K562 (cell line): ENCODE measurements at places on chromosomes 6 and 20.

GRCh38 chr6:52162940-52163908 lies 23.0 kb upstream of the IL17A start:
- no peak for DNase-seq

DNA sequence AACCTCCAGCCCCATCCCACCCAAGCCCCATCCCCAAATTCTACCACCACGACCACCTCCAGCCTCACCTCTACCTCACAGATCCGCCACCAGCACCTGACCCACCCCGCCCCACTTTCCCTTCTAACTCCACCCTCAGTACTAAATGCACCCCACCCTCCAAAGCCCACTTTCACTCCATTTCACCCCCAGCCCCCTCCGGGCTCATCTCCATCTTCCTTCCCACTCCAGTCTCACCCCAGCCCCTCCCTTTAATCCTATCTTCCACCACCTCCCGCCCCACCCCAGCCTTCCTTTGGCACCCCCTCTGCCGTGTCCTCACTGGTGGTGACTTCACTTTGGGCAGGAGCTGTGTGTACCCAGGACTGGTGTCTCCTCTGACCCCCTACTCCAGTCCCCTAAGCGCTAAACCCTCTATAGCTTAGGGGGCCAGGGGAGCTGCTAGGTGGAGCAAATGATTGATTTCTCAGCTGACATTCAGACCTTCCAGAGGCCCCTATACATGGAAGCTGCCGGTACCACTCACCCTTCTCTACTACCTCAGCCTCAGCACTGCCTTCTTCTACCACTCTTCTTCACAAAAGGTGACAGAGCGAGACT lies 2.8 kb upstream of the NSFL1C start:
- DNase-seq, result no peak

DNA sequence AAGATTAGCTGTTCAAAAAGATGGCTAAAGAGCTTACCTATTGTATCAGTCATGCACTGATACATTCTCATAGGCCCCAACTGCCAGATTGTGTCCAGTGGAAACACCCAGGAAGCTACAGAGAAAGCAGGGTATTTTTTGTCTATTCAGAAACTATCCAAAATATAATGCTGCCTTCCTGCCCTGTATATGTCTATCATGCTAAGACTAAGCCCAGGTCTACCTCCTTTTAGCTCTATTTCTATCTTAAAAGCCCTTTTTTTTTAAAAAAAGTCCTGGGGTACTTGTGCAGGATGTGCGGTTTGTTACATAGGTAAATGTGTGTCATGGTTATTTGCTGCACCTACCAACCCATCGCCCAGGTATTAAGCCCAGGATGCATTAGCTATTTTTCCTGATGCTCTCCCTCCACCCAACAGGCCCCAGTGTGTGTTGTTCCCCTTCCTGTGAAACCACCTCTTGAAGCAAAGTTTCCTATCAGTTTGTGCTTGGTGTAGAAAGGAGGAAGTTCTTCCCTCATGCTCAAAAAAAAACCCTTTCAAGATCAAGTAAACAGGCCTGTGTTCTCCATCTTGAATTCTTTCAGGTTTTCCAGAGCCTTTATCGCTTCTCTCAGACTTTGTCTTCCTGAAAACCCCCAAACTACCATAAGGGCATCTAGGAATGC lies 514 bp downstream of the DEFB129 start:
- no peak for DNase-seq

DNA sequence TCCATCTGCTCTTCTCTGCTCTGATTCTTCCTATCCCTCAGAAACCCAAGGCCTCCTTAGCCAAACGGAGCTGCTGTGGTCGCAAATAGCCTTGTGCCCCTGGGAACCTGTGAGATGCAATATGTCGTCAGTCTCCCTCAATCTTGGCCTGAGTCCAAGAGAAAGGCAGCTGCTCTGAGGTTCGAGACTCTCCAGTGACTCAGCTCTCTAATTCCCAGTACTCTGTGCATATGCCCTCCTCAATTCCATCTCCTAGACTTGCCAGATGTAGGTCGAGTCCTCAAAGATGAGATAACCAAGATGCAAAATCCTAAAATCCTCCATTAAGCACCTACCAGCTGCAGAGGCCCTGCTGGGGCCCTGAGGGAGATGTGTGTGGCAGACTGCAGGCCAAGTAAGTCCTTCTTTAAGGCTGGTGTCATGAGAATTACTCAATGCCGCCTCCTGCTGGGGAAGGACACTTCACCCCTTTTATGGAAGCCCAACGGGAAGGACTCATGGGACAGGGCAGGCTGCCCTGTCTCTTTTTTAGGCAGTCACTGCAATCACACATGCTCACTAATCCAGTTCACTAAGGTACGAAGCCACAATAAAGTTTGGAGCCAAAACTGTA lies 28.5 kb downstream of the C6orf15 start:
- peak; percentile 72 for DNase-seq

GRCh38 chr6:4472222-4472621 lies 304.0 kb upstream of the CDYL start:
- no peak for DNase-seq

DNA sequence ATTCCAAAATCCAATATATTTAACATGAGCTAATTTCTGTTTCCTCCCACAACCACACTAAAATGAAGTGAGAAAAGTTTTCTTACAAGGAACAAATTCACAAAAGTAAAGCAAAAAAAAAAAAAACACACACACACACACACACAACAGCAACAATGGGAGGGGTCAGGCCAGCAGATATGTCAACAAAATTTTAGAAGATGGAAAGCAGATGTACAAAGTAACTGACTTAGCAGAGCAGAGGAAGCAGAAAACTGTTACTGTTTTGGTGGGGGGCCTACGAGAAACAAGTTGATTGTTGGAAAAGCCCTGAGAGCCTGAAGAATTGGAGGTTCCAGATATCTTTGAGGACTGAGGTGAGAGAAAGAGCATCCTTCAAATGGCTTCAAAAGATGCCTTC lies 11.7 kb downstream of the EPB41L2 start:
- DNase-seq, result no peak

GRCh38 chr20:58651946-58652605 lies 993 bp downstream of the STX16 start:
- peak; percentile 77 for DNase-seq

- DNase-seq, result no peak
Measured at GRCh38 chr6:168877821-168878282, 375.8 kb downstream of the THBS2 start.

GRCh38 chr6:13924949-13925881 lies at the start of gene RNF182:
TSS of gene RNF182 (plus strand) at chr6:13924952. CDS start at chr6:13977120, 52,168 bp downstream.
- DNase-seq, result peak; percentile 90

DNA sequence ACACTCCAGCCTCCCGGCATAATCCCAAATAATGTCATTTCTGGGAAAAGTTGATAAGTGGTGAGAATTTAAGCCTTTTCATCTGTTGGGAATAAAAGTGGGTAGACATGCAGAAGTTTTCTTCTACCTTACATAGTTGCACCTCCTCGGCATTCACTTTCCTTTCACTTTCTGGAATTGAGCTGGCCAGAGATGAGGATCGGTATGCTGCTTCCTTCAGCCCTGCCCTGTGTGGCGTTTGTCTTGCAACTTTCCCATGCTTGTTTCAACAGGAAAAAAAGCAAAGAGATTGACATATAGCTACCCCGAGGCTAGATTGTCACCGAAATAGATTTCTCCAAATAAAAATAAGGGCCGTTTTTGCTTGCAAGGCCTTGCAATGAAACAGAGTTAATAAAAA lies 65.8 kb upstream of the JAG1 start:
- DNase-seq, result no peak

DNA sequence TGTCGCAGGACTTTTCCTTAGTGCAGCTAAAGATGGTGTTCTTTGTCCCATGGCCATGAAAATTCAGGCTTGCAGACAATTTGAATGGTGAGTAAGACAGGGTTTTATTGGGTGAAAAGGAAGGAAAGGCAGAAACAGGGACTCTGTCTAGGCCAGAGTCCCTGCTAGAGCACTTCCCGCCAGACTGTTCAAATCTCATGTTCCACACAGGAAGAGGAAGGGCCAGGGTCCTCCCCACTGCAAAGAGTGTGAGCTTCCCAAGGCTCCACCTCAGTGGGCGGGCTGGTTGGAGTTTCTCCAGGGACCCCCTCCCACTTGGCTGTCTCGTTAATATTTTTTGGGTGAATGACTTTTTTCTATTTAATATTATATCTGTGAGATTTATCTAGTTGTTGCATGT lies 29.0 kb downstream of the COL19A1 start:
- DNase-seq, result no peak

DNA sequence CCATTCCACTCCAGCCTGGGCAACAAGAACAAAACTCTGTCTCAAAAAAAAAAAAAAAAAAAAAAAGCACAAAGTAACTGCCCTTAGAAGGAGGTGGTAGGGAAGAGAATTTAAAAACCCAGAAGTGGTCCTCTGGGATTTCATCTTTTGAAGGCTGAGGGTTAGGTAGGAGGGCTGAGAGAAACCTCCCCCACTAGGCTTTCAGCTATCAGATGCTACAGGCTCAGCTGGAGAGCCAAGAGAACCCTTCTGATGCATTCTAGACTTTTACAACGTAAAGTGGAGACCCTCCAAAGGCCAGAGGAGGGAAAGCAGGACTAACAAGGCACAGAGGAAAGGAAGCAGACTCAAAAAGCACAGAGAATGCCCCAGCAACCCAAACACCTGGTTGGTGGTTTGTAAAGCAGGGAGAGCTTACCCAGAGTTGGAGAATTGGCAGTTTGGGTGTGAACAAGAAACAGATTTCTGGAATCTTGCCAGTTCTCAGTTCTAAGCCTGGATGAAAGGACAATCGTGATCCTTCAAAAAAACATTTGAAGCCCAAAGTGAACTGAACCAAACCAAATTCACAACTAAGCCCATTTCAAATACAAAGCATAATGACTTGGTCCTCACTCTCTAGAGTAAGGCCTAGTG lies 23.2 kb upstream of the SPAG4 start:
- peak; percentile 6 for DNase-seq

DNA sequence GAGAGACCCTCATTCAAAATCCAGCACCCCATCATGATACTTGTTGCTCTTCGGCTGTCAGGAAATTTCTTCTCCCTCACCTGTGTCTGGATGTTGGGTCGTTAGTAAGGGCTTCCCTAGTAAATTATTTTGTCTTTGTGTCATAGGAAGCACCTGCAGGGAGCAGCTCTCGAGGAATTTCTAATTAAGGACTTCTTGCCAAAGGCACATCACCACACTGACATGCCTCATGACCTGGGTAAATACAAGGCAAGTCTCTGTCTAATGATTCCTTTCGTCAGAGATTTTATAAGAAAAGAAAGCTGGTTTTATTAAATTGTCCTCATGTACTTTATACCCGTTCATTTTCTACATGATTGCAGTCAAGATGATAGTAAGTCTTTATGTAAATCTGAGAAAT lies at the start of gene NOX3:
TSS of gene NOX3 (minus strand) at position 74 of the 400 bp plus-strand sequence. CDS start at position 35, 39 bp downstream.
- no peak for DNase-seq

DNA sequence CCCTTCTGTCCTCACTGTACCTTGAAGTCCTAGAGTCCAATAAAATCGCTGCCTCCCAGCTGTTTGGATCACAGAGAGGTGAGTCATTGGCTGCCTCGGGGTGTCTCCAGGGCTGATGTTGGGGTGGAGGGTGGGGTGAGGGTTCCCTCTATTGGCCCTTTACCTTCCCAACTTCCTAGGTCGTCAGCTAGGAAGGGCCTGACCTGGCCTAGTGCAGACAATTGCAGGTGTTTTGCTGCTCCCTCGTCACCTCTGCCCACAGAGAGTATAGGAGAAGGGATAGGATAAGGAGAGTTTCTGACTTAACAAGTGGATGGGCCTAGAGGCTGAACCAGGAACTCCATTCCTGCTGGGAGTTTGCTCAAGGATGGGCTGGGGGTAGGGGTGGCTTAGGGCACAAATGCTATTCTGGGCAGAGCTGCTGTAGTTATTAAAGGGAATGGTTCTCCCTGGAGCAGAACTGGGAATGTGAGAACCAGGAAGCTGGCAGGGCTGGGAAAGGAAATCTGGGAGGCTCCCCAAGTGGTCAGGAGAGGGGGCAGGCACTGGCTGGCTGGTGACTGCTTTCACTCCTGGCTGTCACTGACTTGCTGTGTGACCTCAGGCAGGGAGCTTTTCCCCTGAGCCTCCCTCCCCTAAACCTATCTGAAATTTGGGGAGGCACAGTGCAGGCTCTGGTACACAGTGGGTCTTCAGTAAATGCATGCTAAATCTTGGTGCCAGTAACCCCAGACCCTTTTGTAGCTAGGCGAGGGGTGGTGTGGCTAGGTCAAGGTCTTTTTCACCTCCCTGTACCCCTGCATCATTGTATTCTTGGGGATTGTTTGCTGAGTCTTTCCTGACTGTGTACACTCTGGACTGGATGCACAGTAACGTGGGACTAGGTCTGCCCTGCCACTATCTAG lies 1.5 kb downstream of the TP53INP2 start:
- DNase-seq, result peak; percentile 65

- DNase-seq, result no peak
Measured at GRCh38 chr6:25489399-25489798, 162.6 kb upstream of the SCGN start.

- no peak for DNase-seq
Measured at GRCh38 chr20:50826121-50826520, 31.3 kb downstream of the BCAS4 start.

DNA sequence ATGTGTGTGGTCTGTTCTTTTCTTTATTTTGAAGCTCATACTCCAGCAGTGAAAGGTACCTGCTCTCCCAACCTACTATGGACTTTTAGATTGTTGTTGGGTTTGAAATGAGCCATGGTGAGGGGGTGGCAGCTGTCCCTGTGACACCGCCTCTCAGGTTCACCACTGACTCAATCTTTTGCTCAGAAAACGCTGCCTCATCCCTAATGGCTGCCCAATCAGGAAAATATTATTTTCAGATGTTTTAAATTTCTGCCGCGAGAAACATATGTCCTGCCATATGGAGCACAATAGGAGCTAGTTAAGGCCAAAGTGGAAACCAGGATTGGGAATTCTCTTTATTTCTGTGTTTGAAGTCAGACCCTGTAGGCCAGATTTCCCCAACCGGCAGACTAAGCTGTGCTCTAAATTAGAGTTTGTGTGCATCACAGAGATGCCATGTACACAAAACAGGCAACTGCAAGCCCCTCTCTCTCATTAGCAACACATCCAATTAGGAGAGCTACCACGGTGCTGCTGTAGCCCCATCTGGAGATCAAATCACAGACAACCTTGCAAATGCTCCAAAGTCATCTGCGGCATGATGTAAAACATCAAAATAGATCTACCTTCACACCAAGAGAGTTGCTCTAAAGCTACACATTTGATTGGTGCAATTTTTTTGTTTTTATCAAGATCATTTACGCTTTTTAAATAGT lies 144.1 kb upstream of the BACH2 start:
- no peak for DNase-seq

DNA sequence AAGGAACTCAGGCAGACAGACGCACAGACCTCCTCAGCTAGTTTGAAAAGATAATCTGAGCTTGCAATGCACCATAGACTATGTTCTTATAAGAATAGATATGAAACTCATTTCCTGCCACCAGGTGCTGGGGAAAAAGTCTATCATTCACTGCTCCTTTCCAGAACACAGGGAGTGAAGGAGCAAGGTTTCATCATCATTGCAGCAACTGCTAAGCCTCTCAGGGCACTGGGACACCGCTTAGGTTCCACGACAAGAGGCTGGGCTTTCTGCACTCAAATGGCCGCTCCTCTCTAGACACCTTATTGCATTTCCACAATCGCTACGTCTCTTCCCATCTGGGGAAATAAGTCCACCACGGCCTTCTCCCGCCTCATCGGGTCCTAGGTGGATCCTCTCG lies 418.5 kb upstream of the JARID2 start:
- DNase-seq, result no peak

GRCh38 chr20:52751571-52751970 lies 220.6 kb upstream of the TSHZ2 start:
- no peak for DNase-seq
